ENCODE measurements at places on chromosomes 12 and 14.
A peak's percentile ranks its signal among the peaks of the same experiment; 100 is the strongest.

DNA sequence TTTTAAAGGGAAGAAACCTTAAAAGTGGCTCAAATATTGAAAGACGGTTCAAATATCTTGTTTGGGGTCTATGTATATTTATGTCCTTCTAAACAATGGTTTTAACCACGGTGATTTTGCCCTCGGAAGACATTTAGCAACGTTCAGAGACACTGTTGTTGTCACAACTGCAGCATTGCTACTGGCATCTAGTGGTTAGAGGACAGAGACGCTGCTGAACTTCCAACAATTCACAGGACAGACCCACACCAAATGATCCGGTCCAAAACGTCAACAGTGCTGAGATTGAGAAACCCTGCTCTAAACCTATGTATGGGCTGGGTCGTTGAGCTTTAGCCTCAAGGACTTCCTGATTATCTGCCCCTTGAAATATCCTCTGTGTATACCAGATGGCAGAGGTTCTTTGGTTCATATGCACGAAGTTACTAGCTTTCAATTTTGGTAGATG, 1.7 kb downstream of the ANGEL1 start:
- no peak for DNase-seq

GRCh38 chr14:43687921-43688320, 819.2 kb downstream of the FSCB start:
- no peak for DNase-seq

GRCh38 chr12:1213205-1213604, 222.2 kb downstream of the ERC1 start:
- no peak for DNase-seq

DNA sequence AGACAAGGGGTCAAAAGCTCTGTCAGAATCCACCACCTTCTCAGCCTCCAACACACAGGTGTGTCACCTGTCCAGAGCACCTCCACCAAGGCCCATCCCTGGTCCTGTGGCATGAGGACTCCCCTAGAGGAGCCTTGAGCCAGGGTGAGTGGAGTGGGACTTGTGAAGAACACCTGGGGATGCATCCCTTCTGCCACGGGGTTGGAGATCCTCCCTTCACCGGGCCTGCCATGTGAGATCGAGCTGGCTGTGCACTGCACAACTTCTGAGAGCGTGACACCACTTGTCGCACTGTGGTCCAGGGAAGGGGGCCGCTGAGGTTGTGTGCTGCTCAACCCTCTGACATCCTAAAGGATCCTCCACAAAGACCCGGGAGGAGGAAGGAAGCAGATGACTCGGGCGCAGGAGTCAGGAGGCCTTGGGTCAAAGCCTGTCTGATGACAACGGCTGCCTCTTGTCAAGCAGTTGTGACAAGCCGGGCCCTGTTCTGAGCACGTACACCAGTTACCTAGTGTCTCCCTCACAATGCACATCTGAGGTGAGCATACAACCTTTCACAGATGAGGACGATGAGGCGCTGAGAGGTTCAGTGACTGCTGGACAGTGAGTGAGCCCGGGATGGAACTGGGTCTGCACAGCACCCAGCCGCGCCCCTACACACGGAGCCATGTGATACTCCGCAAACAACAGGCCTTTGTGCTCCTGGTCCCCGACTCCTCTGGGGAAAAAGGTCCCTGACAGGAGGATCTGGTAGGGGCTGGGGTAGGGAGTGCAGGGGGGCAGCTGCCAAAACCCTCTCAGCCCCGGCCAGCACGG, 35.6 kb downstream of the CHGA start:
- DNase-seq = no peak

DNA sequence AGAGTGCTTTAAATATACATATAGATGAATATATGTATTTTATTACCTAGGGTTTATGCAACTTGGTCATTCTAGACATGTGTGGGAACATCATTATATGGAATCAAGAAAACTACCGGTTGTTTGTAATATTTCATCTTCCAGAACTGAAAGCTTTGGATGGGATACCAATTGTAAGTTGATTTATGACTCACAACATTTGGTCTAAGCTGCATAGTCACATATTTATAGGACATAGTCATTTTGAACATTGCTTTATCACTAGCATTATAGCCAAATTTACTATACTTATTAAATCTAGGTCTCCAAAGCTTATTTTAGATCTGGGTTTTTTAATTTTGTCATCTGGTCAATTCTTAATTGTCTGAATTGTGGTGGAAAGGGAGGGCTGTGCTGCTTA, 83.7 kb upstream of the PCNX4 start:
- DNase-seq = no peak

DNA sequence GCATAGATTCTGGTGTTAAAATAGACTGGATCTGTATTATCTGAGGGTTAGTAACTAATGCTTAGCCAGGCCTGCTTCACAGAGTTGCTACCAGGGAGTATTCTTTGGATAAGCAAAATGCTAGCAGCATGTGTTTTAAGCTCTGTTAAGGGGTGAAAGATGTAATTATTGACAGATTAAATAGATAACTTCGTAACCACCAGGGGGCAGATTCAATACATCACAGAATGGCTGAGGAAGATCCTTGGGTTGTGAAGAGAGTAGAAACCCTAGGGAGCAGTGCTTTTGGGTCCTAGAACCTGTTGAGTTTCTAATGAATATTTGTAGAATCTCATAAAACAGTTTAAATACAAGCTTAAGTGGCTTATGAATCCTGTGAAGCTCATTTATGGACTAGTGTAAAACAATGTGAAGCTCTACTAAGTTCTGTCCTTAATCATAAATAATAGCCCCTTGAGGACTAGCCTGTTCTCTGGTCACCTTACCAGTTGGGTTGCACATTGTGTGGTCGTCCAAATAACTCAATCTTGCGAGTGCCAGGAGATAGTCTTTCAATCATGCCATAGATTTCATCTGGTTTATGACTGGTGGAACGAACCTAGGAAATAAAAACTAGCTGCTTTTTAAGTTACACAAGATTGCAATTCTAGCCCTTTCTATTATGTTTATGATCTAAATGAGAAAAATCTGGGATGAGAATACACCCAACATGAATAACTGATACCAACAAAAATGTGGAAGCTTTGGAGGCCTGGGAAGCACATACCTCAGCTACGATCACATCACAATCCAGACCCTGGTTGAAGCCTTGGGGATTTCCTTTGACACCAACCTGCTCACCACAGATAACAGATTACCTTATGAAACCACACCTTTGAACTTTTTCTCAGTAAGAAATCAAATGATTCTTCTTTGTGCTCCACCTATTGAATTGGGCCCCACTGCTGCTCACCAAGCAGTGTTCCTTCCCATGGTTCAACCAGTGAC, 12.3 kb downstream of the METTL3 start:
- DNase-seq = no peak

- no peak for DNase-seq
Observed at GRCh38 chr12:31018790-31019505, 54.7 kb upstream of the DDX11 start.

DNA sequence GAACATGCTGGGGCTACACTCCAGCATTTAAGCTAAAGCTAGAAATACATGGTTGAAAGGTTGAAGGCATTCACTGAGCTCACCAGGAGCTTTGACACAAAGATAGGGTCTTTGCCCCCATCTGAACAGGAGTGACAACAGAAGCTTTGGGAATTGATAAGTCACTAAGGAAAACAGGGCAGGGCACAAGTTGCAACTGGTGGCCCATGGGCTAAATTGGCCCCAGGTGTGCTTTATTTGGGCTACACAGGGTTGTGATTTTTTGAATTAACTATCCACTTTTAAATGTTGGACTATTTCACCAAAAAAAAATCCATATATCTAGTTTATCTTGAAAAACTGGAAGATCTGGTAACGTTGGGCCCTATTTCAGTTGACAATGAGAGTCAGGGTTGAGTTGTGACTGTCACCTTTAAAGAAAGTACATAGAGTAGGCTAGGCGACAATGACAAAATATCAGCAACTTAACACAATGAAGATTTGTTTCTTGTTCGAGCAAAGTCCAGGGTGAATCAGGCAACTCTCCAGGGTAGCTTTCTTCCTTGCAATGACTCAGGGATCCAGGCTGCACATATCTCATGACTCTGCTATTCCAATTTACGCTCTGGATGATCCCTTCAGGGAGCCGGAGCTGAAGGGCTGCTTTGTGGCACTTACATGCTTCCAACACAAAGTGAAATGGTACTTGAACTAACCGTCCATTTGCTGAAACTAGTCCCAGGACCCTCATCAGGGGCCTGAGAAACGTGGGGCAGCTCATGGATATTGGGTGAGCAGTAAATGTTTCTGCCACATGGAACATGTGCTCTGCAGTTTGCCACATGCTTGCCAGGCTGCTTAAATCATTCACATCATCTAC, 13.3 kb upstream of the EIF4B start:
- no peak for DNase-seq

DNA sequence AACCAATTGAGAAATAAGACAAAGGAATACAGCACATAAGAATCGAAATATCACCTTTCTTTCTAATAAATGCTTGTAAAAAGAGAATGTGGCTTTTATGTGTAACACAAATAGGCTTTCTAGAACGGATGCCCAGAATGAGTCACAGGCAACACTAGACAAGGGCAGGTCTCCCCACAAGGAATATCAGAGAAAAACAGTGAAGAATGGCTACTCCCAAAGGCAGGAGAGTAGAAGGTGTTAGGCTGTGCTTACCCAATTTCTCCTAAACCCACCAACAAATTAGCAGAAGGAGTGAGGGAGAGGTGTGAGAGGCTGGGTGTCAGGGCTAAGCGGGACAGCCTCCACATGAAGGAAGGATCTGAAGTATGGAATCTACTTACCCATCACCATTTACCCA, 55.2 kb downstream of the GALNT4 start:
- DNase-seq = peak; percentile 24

DNA sequence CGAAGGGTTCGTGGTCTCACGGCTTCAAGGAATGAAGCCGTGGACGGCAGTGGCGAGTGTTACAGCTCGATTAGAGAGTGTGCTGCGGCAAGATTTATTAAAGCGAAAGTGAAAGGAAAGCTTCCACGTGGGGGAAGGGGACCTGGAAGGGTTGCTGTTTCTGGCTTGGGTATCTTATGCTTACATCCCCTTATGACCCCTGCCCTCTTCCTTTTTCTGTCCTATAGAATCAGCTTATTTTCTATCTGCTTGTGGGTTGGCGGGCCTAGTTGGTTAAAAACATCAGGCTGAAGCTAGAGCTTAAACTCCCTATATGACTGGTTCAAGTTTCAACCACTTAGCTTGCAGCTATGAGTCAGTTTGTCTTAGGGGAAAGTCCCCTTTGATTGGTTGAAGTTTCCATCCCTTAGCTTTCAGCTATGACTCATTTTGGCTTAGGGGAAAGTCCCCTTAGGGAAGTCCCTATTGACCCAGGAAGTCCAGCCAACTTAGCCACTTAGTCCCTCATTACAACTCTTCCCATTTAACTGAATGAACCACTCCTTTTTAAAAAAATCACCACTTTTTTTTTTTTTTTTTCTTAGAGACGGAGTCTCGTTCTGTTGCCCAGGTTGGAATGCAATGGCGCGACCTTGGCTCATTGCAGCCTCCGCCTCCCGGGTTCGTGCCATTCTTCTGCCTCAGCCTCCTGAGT, 1494.7 kb upstream of the TMEM132C start:
- peak; percentile 24 for DNase-seq

All from activated T-cell treated with anti-CD3 and anti-CD28 coated beads, Interleukin-2, amount 50 U/mL, for 1 hour (primary cell).